ENCODE measurements at places on chromosomes 3 and 15. TPM values are rescaled to one million over a fixed set of nuclear protein-coding genes. Genes with fewer than 3 reads are reported as not detected.

The CORO2B gene
- total RNA-seq: 7.9 TPM

The STRIT1 gene
- not detected for total RNA-seq

The RYR3 gene
- total RNA-seq: 10.5 TPM

The NANOGP8 gene
- total RNA-seq: 1.3 TPM

The NSUN3 gene
- 16.3 TPM for total RNA-seq

The CPLX3 gene
- not detected for total RNA-seq

The SLC9A9 gene
- total RNA-seq: 16.5 TPM

The CKMT1A gene
- total RNA-seq: 15.1 TPM

The DRD3 gene
- not detected for total RNA-seq

- no peaks in the 10 kb centered on the region for H3K4me1 ChIP-seq
- DNase-seq: no peak
- H3K27me3 ChIP-seq: no peaks in the 10 kb centered on the region
- no peak overlapping the region for H3K27ac ChIP-seq
- no peaks in the 10 kb centered on the region for H3K36me3 ChIP-seq
- no peak overlapping the region for H3K4me3 ChIP-seq
These were observed 909.1 kb downstream of the EPHA3 start for GRCh38 chr3:90016555-90016954.

DNA sequence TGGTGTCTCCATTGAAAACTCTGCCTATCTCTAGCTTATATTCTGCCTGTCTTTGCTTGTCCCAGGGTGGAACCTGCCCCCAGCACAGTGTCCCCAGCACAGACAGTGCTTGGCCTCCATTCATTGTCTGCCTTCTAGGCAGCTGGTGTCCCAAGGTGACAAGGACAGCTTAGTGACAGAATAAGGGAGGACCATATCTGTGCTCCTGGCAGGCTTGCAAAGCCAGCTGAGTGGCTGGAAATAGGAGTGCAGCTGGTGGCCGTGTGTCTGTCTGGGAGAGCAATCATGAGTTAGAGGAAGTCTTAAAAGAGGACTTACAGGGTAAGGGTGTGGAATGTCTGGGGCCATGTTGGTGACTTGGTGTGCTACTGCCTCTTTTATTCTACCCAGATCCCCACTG is 33.4 kb downstream of the SCN5A start:
- H3K4me3 ChIP-seq: no peak overlapping the region
- no peaks in the 10 kb centered on the region for H3K4me1 ChIP-seq
- H3K36me3 ChIP-seq: no peaks in the 10 kb centered on the region
- DNase-seq: no peak

- no peaks in the 10 kb centered on the region for H3K36me3 ChIP-seq
- no peak overlapping the region for H3K27ac ChIP-seq
- no peak for DNase-seq
- H3K4me1 ChIP-seq: peaks cover 6% of the 10 kb centered on the region
- H3K4me3 ChIP-seq: peak overlapping the region; percentile 85
- H3K27me3 ChIP-seq: no peaks in the 10 kb centered on the region
These were observed 1.8 kb downstream of the ACAP2 start for GRCh38 chr3:195441051-195441450.

- H3K4me3 ChIP-seq: no peak overlapping the region
- no peaks in the 10 kb centered on the region for H3K36me3 ChIP-seq
- no peak for DNase-seq
- H3K4me1 ChIP-seq: peaks cover 58% of the 10 kb centered on the region
- no peaks in the 10 kb centered on the region for H3K27me3 ChIP-seq
These were observed 61.4 kb downstream of the SMAD6 start for GRCh38 chr15:66763186-66764071.

- peaks cover 11% of the 10 kb centered on the region for H3K4me1 ChIP-seq
- no peaks in the 10 kb centered on the region for H3K36me3 ChIP-seq
- DNase-seq: peak; percentile 64
- H3K27ac ChIP-seq: no peak overlapping the region
- H3K27me3 ChIP-seq: no peaks in the 10 kb centered on the region
These were observed 1278.5 kb downstream of the NSUN3 start for GRCh38 chr3:95341314-95341713.

DNA sequence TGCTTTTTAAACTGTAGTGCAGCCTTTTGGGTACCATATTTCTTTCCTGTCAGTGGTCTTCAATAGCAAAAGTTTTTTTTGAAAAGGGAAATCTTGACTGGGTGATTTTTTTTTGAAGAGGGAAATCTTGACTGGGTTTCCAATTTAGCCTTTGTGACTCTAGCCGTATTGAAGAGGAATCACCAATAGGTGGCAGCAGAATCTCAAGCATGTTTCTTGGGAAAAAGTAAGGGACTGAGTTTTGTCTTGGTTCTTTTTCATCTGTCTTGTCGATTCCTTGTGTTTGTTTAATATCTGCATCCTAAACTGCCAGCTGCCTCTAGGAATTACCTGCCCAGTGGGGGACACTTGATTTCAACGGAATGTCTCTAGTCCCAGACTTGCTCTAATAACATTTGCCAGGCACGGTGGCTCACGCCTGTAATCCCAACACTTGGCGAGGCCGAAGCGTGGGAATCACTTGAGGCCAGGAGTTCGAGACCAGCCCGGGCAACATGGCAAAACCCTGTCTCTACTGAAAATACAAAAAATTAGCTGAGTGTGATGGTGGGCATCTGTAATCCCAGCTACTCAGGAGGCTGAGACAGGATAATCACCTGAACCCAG is 89.2 kb downstream of the RBPMS2 start:
- DNase-seq: no peak
- no peak overlapping the region for H3K4me3 ChIP-seq
- no peak overlapping the region for H3K27ac ChIP-seq

GRCh38 chr3:178059119-178059518 is 477.1 kb upstream of the KCNMB2 start:
- no peak overlapping the region for H3K27ac ChIP-seq
- H3K4me1 ChIP-seq: peaks cover 2% of the 10 kb centered on the region
- H3K36me3 ChIP-seq: no peaks in the 10 kb centered on the region
- no peaks in the 10 kb centered on the region for H3K27me3 ChIP-seq
- H3K4me3 ChIP-seq: no peak overlapping the region

- peaks cover 4% of the 10 kb centered on the region for H3K4me1 ChIP-seq
- no peak overlapping the region for H3K4me3 ChIP-seq
- no peak overlapping the region for H3K27ac ChIP-seq
- no peaks in the 10 kb centered on the region for H3K36me3 ChIP-seq
- no peak for DNase-seq
These were observed 367.5 kb downstream of the PTPRG start for GRCh38 chr3:61928776-61929314.

GRCh38 chr15:70204652-70205051 is 106.9 kb upstream of the TLE3 start:
- DNase-seq: no peak
- H3K4me3 ChIP-seq: no peak overlapping the region
- H3K4me1 ChIP-seq: no peaks in the 10 kb centered on the region

GRCh38 chr3:14273901-14274611 is 95.4 kb downstream of the LSM3 start:
- no peak overlapping the region for H3K27ac ChIP-seq
- no peaks in the 10 kb centered on the region for H3K4me1 ChIP-seq
- no peaks in the 10 kb centered on the region for H3K36me3 ChIP-seq
- H3K27me3 ChIP-seq: no peaks in the 10 kb centered on the region
- no peak overlapping the region for H3K4me3 ChIP-seq
- DNase-seq: no peak

GRCh38 chr3:134345202-134345601 is 29.0 kb downstream of the AMOTL2 start:
- no peaks in the 10 kb centered on the region for H3K36me3 ChIP-seq
- H3K27me3 ChIP-seq: no peaks in the 10 kb centered on the region
- peaks cover 12% of the 10 kb centered on the region for H3K4me1 ChIP-seq
- H3K4me3 ChIP-seq: no peak overlapping the region
- no peak for DNase-seq

DNA sequence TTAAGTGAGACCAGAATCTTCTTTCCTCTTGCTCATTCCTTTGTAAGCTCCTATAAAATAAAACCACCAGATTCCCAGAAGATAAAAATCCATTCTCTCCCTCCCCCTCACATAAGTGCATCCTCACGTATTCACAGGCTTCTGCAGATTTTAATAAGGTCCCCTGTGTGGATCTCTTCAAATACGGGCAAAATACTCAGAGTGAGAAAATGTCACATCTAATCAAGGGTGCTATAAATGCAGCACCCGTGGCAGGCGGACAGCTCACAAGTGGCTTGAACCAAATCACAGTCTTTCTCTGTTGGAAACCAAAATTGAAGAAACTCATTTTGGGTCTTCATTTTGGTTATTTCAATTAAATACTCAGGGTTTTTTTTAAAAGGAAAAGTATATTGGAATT is 212.9 kb upstream of the CMC1 start:
- no peak for DNase-seq
- no peaks in the 10 kb centered on the region for H3K4me1 ChIP-seq
- H3K36me3 ChIP-seq: no peaks in the 10 kb centered on the region

GRCh38 chr3:197308591-197308990 is 10.2 kb upstream of the DLG1 start:
- H3K4me1 ChIP-seq: peaks cover 3% of the 10 kb centered on the region
- H3K36me3 ChIP-seq: no peaks in the 10 kb centered on the region
- H3K4me3 ChIP-seq: no peak overlapping the region
- H3K27me3 ChIP-seq: no peaks in the 10 kb centered on the region
- DNase-seq: no peak

GRCh38 chr3:46959161-46959511 is 17.4 kb downstream of the CCDC12 start:
- H3K4me1 ChIP-seq: peaks cover 41% of the 10 kb centered on the region
- H3K4me3 ChIP-seq: no peak overlapping the region
- H3K27ac ChIP-seq: peak overlapping the region; percentile 88
- no peaks in the 10 kb centered on the region for H3K36me3 ChIP-seq

GRCh38 chr15:75452364-75452864 is 924 bp upstream of the SIN3A start:
- peak overlapping the region; percentile 88 for H3K27ac ChIP-seq
- peak; percentile 94 for DNase-seq
- peak overlapping the region; percentile 91 for H3K4me3 ChIP-seq
- H3K36me3 ChIP-seq: no peaks in the 10 kb centered on the region

DNA sequence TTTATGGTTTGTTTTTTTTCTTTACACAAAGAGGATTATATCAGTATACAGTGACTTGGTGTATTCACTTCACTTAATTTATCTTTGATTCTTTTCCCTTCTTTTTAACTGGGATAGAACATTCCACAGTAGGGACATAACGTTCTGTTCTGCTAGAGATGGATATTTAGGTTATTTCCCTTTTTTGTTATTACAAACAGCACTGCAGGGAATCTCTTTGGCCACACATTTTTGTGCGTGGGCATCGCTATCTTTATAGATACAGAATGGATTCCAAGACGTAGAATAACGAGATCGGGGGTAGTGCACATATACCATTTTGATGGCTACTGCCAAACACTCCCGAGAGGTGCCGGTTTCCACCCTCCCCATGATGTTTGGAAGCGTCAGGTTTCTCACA is 44.8 kb downstream of the PXYLP1 start:
- DNase-seq: no peak
- H3K4me1 ChIP-seq: peaks cover 2% of the 10 kb centered on the region
- no peaks in the 10 kb centered on the region for H3K36me3 ChIP-seq
- H3K27me3 ChIP-seq: no peaks in the 10 kb centered on the region
- no peak overlapping the region for H3K27ac ChIP-seq
- H3K4me3 ChIP-seq: no peak overlapping the region

DNA sequence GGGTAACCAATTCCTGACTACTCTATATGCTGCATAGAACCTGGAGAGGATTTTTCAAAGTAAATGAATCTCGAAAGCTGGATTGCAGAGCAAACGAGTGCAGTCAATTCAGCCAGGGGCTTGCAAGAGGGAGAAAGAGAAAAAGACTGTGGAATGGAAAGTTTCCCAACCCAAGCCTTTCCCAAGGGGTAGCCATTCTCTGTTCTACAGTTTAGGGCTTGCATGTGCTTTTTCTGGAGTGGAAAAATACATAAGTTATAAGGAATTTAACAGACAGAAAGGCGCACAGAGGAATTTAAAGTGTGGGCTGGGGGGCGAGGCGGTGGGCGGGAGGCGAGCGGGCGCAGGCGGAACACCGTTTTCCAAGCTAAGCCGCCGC is 511 bp upstream of the RARB start:
- no peaks in the 10 kb centered on the region for H3K36me3 ChIP-seq
- no peaks in the 10 kb centered on the region for H3K4me1 ChIP-seq
- DNase-seq: no peak
- peak overlapping the region; percentile 90 for H3K27ac ChIP-seq

DNA sequence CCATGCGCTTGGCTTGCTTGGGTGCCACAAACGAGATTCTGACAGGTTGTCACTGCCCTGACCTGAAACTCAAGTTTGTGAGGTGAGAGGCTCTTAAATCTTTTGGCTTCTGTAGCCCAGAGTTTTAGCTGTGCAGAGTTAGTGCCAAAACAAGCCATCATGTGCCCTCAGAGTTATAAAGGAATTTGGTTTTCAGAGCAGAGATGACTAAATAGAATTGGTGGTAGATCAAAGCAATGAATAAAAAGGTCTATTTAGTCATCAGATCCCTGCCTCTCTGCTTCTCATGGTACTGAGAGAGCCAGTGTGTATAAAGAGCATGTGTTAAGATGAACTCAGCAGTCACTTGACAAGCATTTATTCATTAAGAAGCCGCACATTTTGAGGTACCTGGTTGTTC is 207.5 kb upstream of the DPH6 start:
- no peaks in the 10 kb centered on the region for H3K27me3 ChIP-seq
- H3K4me3 ChIP-seq: no peak overlapping the region
- DNase-seq: no peak
- peaks cover 13% of the 10 kb centered on the region for H3K4me1 ChIP-seq
